CD4-positive, alpha-beta T cell (primary cell): ENCODE measurements at places on chromosomes 7 and 10. TPM values are rescaled to one million over a fixed set of nuclear protein-coding genes. Genes with fewer than 3 reads are reported as not detected.

SEMA4G gene
- 1.1 TPM for total RNA-seq

CHST3 gene
- total RNA-seq, result not detected

CACNB2 gene
- not detected for total RNA-seq

ANKRD26 gene
- 6.6 TPM for total RNA-seq

SPDYE2B gene
- not detected for total RNA-seq

PON3 gene
- total RNA-seq, result not detected

CALCR gene
- not detected for total RNA-seq

VWDE gene
- 1.5 TPM for total RNA-seq

- DNase-seq, result no peak
Measured at GRCh38 chr7:43398831-43399230, 184.1 kb upstream of the STK17A start.

GRCh38 chr10:77836299-77836820 is 90.2 kb downstream of the DLG5 start:
- peak; percentile 82 for DNase-seq

GRCh38 chr7:3246127-3246526 is 54.9 kb upstream of the SDK1 start:
- no peak for DNase-seq

GRCh38 chr10:131616040-131616439 is 284.8 kb upstream of the PPP2R2D start:
- DNase-seq, result no peak

- no peak for DNase-seq
Measured at GRCh38 chr7:721619-722248, 4.8 kb upstream of the DNAAF5 start.

- no peak for DNase-seq
Measured at GRCh38 chr10:1425879-1426278, 311.4 kb downstream of the ADARB2 start.

DNA sequence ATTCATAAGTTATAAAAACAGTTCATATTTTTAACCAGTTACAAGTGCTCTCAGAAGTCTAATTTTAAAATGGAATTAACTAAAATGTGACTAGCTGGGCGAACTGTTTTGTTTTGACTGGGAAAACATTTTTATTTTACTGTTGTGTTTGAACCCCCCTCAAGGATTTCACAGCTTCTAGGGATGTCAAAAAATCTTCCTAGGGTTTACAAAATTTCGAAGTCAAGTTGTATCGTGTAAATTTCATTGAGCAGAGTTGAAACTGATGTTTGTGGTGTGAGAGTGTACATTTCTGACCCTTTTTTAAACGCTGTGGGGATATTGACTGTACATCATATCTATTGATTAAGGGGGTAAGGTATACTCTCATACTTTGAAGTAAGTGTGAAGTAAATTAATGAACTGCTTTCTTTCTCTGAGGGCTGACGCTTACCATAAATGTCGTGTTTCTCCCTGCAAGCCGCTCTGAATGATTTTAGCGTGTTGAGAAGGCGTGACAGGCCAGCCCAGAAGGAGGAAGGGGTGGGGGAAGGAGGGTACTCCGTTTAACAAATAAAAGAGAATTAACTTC is 1.8 kb upstream of the SP8 start:
- DNase-seq, result no peak

DNA sequence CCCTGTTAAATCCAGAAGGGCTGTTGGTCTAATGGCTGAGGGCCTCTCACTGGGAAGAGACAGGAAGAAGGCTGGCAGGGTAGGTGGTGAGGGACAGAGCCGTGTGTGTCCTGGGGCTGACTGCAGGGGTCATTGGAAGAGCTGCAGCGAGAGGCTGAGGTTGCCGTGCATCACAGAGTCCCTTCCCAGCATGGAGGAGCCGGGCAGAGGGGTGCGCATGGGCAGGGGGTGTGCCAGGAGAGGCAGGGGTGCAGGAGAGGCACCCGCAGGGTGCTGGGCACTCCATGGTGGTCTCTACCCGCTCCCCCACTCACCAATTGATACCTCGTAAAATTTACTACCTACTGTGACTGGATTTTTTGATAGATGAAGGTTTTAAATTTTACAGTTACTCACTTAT is 124.3 kb downstream of the ACTR3B start:
- no peak for DNase-seq

GRCh38 chr7:1454542-1454941 is 4.7 kb downstream of the MICALL2 start:
- no peak for DNase-seq

DNA sequence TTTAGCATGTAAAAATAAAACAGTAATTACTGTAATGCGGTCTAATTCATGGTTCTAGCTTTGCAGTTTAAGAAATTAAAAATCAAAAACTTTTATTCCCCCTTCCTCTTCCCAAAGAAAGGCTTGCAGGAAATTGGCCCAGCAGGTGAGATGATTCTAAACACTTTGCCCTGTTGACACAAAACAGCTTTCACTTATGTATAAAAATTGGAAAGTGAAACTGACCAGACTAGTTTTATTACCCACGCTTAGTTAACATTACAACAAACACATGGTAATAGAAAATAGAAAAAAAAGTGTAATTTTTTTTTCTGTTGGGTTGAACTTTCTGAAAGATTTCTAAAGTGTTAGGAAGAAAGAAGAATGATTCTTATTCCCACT is 1.2 kb upstream of the CCDC6 start:
- DNase-seq, result no peak

GRCh38 chr10:80612261-80612660 is 74.6 kb downstream of the SH2D4B start:
- no peak for DNase-seq

DNA sequence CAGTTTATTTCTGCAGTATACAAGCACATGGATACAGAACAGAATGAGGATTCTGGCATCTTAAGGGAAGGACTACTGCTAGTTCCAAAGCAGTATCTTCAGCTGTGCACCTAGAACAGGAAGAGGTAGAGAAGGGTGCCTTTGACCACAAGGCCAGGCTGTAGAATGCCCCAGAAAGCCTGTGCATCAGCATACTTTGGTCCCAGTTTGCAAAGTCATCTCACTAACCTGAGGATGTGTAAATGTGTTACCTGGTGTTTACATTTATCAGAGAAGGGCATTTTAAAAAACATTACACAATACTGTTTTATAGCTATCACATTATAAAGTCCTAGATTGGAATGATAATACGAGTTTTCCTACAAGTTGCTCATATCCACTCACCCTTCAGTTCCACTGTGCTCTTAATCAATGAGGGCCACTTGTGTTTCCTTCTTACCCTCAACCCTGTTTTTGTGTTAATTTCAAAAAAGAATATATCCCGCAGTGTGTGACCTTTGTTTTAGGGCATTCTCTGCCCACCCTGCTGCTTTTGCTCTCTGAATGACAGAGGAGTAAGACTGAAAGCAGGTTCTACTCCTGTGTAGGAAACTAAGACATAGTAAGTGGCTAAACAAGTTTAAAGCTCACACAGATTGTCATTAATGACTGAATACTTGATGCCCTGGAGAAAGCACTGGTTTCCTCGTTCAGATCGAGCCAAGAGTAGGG is 3.4 kb downstream of the SLC35G1 start:
- no peak for DNase-seq

- DNase-seq, result no peak
Measured at GRCh38 chr10:86671985-86672710, 3.8 kb downstream of the LDB3 start.

GRCh38 chr7:22348379-22348778 is 8.6 kb downstream of the RAPGEF5 start:
- no peak for DNase-seq

GRCh38 chr7:2873686-2874551 is 29.8 kb upstream of the GNA12 start:
- no peak for DNase-seq

- DNase-seq, result no peak
Measured at GRCh38 chr10:72503241-72503640, 122.6 kb downstream of the MICU1 start.

DNA sequence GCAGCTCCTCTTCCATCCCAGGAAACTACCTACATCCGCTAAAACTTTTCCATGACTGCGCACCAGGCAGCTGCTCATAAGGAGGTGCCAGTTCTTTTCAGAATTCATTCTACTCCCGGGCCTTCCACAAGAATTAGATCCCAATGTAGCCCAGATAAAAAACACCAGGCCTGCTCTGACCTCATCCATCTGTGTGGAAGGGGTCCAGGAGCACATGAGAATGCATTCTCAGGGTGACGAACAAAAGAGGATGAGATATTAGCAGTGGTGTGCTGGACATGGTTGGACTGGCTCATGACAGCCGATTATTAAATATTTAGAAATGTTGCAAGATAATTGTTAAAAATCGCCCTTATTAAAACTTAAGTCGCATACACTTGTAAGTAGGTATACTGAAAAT is 43.2 kb upstream of the STEAP1B start:
- DNase-seq, result no peak

DNA sequence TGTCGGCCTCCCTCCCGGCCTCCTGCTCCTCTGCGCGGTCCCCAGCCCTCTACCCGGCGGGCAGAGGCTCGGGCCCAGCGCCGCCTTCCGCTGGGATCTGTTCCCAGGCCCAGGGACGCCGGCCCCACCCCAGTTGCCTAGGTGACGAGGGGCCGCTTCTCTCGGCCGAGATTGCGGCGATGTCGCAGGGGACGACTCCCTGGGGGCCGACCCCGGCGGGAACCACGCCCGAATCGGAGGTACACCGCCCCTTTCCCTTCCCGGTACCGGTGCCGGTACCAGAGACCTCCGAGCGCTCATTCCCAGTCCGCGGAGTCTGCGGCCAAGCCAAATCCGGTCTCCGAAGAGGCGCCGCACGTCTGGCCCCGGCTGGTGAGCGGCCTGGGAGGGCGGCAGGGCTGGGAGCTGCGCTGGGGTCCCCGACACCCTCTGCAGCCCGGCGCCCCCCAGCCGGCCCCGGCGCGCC is at the start of gene CABCOCO1:
CABCOCO1 (plus strand) TSS at position 136 of the 466 bp plus-strand sequence; CDS start at position 180, 44 bp downstream.
- DNase-seq, result no peak

- no peak for DNase-seq
Measured at GRCh38 chr7:70739646-70740210, 392.2 kb upstream of the GALNT17 start.

DNA sequence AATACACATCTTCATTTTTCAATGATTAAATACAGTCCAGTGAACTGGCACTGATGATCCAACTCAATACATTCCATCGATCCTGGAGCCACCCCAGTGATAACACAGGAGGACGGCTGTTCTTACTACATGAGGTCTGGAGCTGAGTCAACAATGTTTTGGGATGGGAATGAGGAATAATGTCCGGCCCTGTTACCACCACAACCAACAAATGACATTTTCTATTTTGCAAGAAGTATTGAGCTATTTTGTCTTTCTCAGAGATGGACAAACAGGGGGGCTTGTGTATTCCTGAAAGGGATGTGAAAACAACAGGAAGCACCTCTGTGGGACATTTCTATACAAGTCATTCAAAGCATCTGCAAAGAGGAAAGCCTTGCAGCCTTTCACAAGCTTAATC is 249.2 kb downstream of the PARD3 start:
- no peak for DNase-seq

DNA sequence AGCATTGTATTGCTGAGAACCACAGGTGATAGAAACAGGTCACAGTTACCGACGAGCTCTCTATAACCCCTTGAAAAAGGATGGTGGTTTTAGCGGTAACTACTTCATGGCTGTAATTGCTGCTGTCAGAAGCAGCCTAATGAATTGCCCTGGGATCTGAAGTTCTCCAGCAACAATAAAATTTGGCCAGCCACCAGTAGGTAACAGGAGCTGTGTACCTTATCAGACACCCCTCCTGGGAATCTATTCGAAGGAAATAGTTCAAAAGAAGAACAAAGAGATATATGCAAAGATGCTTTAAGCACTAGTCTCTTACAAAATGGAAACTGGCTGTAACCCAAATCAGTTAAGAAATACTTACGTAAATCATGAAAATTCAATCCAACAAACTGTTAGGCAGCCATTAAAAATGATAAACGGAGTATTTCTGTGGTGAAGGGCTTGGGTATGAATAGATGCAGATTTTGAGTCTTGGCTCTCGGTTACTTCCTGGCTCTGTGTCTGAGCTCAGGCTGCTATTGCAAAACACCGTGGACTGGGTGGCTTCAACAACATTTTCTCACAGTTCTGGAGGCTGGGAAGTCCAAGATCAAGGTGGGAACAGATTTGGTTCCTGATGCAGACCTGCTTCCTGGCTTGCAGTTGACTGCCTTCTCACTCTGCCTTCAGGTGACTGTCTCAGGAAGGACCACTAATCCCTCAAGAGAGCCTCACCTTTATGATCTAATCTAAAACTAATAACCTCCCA is 1.6 kb downstream of the MSRB2 start:
- DNase-seq, result peak; percentile 46

- DNase-seq, result no peak
Measured at GRCh38 chr10:45008524-45009161, 7.9 kb downstream of the ZNF22 start.

DNA sequence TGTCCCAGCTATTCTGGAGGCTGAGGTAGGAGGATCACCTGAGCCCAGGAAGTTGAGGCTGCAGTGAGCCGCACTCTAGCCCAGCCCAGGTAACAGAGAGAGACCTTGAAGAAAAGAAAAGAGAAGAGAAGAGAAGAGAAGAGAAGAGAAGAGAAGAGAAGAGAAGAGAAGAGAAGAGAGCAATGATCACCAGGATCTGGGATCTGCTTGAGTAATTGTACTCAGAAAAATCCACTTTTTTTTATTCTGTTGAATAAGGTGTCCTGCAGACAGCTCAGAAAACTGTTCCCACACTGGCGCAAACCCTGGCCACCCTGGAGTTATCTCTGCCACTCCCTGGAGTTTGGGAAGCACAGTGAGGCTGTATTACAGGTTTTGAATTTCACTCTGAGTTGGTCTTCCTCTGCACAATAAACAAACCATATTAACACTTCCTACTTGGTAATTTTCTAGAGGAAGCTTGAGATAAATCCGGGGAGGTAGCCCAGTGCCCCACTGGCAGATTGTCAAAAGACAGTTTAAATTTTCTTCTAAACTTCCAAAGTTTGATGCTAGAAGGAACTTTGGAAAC is 9.6 kb upstream of the OAT start:
- DNase-seq, result no peak

- DNase-seq, result no peak
Measured at GRCh38 chr10:52048051-52048450, 266.0 kb upstream of the DKK1 start.

DNA sequence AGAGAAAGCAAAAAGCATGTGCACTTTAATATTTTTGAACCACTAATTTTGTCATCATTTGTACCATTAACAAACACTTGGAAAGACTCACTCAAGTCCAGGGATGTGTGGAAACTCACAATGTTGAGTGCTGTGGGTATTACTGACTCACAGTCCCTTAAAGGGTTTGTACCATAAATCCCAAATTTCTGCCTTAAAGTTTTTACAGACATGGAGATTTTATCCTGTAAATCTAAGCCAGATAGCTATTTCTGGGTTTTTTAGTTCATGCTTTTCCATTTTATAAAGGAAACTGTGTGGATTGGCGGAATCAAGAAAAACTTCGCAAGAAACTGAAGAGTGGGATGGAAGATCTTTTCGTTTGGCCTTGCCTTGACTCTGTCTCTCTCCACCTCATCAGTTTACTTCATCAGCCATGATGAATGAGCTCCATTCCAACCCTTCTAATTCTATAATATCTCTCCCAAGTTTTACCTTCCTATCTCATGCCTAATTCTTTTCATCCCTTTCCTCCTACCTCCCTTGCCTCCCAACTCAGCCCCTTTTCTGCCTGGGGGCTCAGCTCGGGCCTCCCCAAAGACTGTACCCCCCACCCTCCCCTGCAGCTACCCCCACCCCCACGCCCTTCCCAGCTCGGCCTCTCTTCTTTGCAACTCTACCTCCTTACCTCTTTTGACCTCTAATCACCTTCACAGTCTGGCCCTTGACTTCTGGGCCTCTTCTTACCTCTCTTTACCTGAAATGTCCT is 218.5 kb upstream of the MKLN1 start:
- no peak for DNase-seq

GRCh38 chr7:80832006-80832405 is 86.8 kb downstream of the SEMA3C start:
- no peak for DNase-seq

GRCh38 chr7:91636129-91636724 is 244.3 kb downstream of the MTERF1 start:
- DNase-seq, result peak; percentile 5
